ENCODE measurements at places on chromosomes 1 and 21. TPM values are rescaled to one million over a fixed set of nuclear protein-coding genes. Genes with fewer than 3 reads are reported as not detected.

DNA sequence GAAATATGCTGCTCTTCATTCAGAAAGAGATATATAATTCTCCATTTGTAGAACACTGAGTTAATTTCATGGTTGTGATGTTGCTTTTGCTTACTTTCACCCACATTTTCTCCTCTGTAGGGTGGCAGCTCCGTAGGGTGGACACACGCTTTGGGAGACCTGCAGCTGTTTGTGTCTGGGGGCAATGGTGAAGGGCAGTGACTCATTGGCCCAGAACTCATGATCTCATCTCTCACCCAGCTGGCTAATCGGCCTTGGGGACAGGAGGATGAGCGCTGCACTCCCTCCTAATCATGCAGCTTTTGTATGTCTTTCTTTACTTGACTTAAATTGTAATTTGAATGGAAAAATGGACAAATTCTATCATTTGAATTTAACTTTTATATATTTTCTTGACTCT is 9.6 kb downstream of the DISC1 start:
- no peak overlapping the region for H3K4me3 ChIP-seq
- H3K36me3 ChIP-seq, result peaks cover 4% of the 10 kb centered on the region
- peaks cover 24% of the 10 kb centered on the region for H3K4me1 ChIP-seq
- H3K27ac ChIP-seq, result no peak overlapping the region

Gene ROR1
- not detected for total RNA-seq

Gene VASH2
- 0.53 TPM for total RNA-seq

DNA sequence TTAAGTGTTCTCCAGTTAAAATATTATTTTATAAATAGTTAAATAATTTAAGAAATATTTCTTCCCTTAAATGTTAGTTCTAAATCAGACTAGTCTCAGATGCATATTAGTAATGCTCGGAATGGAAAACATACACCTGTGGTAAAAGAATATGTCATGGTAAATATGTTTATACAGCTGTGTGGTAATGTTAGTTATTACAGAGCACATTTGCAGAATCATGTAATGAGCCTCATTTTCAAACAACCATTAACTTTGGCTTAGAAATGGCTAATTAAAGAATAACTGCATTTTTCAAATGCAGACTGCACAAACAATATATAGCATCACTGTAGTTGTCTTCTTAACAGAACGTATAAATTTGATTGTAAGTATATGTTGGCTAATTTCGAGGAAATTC is 90.3 kb downstream of the DISP1 start:
- peaks cover 8% of the 10 kb centered on the region for H3K36me3 ChIP-seq
- no peaks in the 10 kb centered on the region for H3K4me1 ChIP-seq
- H3K27ac ChIP-seq, result no peak overlapping the region
- no peak for DNase-seq

- DNase-seq, result peak; percentile 8
- H3K4me1 ChIP-seq, result peaks cover 34% of the 10 kb centered on the region
- H3K27me3 ChIP-seq, result no peaks in the 10 kb centered on the region
- H3K4me3 ChIP-seq, result no peak overlapping the region
These were observed 31.8 kb downstream of the SDCCAG8 start for GRCh38 chr1:243287652-243288051.

Gene NBPF20
- total RNA-seq, result 1.5 TPM
